ENCODE measurements at places on chromosomes 6 and 20.

GRCh38 chr6:166497087-166497899, 89.2 kb downstream of the RAMACL start:
- DNase-seq: peak; percentile 58

DNA sequence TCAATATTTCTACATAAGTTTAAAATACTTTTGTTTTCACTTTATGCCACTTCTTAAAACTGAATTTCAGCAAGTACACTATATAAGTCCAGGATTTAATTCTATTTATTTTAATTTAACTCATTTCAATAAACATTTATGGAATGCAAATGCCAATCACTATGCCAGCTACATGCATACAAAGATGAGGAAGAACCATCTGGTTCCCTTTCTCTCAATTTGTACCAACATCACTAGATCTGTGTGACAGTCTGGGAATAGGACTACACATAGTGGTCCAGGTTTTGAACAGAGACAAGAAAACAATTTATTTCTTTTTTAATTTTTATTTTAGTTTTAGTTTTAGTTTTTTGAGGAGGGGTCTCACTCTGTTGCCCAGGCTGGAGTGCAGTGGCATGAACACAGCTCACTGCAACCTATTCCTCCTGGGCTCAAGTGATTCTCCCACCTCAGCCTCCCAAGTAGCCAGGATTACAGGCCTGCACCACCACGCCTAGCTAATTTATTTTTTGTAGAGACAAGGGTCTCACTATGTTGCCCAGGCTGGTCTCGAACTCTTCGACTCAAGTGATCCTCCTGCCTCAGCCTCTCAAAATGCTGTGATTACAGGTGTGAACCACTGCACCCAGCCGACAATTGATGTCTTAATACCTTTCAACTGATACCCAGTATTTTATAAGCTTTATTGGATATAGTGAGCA, 35.8 kb downstream of the TRIM27 start:
- DNase-seq: no peak

- DNase-seq: peak; percentile 35
These were observed 461.1 kb downstream of the MMUT start for GRCh38 chr6:49001856-49002541.

DNA sequence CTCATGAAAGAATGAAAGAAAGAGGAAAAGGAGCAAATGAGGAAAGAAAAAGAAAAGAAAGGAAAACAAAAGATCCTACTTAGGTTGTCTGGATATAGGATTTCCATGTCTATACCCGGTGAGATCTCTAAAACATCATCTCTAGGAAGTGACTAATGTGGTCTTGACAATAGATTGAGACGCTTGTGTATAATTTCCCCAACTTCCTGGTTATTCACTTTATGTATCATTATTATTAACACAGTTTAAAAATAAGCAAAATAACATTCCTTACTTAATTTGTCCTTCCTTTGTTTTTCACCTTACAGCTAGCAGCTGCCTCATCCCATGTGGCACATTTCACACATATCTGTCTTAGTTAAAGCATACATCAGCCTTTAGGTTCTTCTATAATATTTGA, 27.0 kb downstream of the LAMA4 start:
- no peak for DNase-seq

- DNase-seq: no peak
These were observed 33.9 kb upstream of the KLHL31 start for GRCh38 chr6:53699462-53699861.

DNA sequence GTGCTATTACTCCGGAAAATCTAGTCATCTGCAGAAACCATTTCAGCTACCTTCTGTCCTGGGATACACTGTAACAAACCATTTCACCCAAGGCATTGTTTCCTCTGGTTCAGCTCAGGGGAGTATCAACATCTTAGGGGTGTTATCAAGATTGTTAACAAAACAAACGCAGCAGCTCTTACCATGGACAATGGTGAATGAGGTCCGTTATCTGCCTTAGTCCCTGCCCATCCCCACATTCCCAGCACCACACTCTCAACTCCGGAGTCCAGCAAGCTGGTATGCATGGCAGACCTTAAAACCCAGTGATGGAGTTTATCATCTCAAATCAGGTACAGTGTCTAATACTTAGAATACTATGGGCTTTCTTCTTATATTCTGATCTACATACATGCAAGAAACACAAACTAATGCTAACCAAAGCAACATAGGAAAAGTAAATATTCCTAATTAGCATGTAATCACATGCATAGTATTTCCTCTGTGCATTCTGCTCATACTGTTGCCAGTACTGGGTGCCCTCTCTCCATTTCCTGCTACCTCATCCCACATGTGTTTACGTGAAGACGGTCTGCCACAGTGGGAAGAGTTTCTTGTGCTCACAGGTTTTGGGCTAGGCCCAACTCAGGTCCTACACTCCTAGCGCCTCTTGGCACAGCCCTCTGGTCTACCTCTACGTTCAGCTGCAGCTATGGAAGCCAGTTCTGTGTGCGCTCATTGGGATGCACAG, 123.9 kb downstream of the DTNBP1 start:
- no peak for DNase-seq

- no peak for DNase-seq
These were observed 34.2 kb upstream of the DDR1 start for GRCh38 chr6:30849903-30850651.

DNA sequence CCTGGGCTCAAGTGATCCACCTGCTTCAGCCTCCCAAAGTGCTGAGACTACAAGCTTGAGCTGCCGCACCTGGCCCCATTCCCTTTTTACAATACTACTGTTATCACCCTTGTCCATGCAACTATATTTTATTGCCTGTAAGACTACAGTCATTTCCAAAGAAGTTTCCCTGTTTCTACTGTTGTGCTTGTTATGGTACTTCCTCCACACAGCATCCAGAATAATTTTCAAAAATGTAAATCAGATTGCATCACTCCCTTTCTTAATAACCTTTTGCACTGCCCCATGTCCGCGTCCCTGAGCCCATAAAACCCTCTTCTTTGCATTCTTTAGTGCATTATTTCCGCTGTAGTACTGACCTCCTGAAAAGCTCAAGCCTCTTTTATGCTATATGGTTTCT, 128.9 kb upstream of the AKIRIN2 start:
- DNase-seq: peak; percentile 13

DNA sequence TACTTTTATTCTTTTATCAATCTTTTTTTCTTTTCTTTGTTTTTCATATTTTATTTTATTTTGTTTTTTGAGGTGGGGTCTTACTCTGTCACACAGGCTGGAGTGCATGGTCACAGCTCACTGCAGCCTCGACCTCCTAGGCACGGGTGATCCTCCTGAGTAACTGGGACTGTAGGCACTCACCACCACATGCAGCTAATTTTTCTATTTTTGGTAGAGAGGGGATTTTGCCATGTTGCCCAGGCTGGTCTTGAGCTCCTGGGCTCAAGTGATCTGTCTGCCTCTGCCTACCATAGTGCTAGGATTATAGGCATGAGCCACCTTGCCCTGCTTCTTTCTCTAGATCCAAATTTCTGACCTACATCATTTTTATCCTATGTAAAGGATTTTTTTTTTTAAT, 153.2 kb downstream of the CDKAL1 start:
- DNase-seq: no peak

DNA sequence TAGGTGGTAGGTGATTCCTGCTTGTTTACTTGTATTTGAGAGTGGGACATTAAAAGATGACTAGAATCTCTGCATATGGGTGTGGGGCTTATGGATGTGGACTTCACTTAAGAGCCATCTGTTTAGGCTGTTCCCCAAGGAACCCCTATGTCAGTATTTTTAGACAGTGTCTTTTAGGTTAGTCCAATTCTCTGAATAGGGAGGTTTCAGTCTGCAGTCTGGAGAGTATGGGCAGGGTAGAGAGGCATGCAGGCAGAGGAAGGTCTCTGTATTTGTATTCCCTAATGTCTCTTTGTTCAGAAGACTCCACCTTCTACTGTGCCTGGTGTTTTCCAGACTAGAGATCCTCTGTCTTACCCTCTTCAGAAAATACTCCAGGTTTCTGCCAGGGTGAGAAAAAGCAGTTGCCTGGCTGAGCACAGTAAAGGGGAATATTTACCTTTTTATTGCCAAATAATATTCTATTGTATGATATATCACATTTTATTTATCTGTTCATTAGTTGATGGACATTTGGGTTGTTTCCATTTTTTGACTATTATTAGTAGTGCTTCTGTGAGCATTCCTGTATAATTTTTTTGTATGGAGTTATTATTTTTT, 19.1 kb downstream of the SLX4IP start:
- no peak for DNase-seq

GRCh38 chr6:36933519-36933918, 21.0 kb upstream of the PI16 start:
- DNase-seq: no peak

Data from EH (cell line).